ENCODE measurements at places on chromosomes 1 and 21.

GRCh38 chr1:47996406-47997226 lies 569 bp downstream of the TRABD2B start:
- DNase-seq = peak; percentile 72

DNA sequence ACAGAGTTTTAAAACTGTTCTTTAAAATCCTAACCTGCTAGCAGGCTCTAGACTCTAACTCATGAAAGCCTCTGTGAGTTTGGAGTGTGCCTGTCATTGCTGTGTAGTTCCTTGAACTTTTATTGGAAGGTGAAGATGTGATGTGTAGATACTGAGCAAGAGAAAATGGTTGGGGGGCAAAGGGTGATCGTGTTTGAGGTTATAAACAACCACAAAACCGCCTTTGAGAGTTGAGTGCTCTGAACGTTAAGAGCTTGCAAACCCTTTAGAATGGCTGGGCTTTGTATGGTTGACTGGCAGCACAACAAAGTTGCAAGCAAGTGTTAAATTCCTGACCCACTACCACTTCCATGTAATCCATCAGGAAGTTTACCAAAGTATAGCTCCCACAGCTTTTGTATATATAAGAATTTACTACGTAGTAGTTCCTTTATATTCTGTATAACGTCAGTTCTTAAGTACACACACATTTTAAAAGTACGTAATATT lies 19.6 kb downstream of the BACE2 start:
- DNase-seq = no peak

DNA sequence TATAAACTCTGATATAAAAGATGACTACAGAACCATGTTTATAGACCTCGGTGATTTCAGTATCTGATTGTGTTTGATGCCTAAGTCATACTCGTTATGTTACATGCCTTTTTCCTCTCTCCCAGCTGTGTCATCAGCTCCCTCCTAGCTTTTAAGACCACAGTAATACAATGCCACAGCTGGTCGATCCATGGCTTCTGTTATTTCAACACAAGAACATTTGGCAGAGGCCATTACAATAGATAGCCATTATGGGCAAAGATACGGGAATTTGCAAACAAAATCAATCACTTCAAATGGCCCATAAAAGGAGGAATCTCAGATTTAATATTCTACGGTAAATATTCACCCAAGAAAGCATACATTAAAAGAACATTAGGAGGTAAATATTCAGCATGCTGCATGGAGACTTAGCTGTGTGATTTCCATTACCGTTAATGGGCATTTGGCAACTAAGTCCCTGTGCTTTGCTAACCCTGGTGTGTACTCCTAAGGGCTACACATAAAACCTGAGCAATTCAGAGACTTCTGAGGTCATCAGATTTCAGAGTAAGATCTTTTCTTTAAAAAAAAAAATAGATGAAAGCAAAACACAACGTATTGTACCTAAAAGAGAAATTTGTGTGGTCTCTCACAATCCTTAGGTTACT lies 153.4 kb downstream of the PIGK start:
- no peak for DNase-seq

DNA sequence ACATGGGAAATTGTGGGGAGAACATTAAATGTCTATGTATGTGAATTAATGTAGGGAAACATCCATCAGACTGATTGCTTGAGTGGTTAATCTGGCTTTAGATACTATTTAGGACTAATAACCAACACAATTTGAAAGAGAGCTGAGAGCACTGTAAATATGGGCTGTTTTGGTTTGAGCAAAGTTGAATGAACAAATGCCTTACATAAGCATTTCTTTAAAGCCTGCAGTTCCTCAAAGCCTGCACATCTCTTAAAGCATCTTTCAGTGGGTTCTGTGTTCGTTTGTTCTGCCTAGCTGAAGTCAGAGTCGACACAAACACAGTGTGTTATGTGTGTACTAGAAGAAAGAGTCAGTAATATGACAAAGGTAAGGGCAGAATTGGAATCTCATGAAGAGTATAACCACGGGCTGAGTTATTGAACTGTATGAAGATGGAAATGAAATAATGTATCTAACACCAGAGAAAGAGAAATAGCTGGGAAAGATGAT lies 350.0 kb downstream of the SIPA1L2 start:
- DNase-seq = no peak

- DNase-seq = no peak
These were observed 174.7 kb upstream of the SGIP1 start for GRCh38 chr1:66359269-66359668.

GRCh38 chr1:219927298-219927955 lies 930 bp downstream of the SLC30A10 start:
- peak; percentile 48 for DNase-seq

DNA sequence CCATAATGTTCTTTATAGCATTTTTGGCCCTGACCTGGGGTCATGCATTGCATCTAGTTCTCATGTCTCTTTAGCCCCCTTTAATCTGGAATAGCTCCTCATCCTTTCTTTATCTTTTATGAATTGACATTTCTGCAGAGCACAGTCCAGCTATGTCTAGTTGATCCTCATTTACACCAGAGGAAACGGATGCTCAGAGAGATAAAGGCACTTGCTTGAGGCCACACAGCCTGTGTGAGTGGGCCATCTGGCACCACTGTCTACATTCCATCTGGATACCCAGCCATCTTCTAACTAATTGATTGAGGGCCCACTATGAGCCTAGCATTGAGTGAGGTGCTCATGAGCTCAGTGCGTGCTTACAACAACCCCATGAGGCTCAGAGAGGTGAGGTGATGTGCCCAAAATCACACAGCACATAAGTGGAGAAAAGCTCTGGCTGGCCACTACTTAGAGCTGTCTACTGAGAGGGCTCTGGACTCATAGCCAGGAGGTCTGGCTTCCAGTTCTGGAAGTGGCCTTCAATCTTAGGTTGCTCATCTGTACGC lies 3.5 kb downstream of the HPCA start:
- DNase-seq = no peak

GRCh38 chr1:180169640-180170195 lies 15.0 kb downstream of the QSOX1 start:
- no peak for DNase-seq

- DNase-seq = no peak
These were observed 918.1 kb upstream of the TMPRSS15 start for GRCh38 chr21:19321688-19322087.

GRCh38 chr1:15160626-15161025 lies 7.1 kb downstream of the TMEM51 start:
- DNase-seq = no peak

- DNase-seq = peak; percentile 87
These were observed 9.2 kb downstream of the IKBKE start for GRCh38 chr1:206479183-206480125.

GRCh38 chr1:226981386-226981817 lies 41.3 kb downstream of the COQ8A start:
- DNase-seq = no peak

- no peak for DNase-seq
These were observed 12.2 kb downstream of the OLFML2B start for GRCh38 chr1:162011337-162012012.

- DNase-seq = no peak
These were observed 19.3 kb downstream of the DOP1B start for GRCh38 chr21:36175771-36176565.

GRCh38 chr1:228876187-228876586 lies 140.9 kb downstream of the RHOU start:
- DNase-seq = no peak

DNA sequence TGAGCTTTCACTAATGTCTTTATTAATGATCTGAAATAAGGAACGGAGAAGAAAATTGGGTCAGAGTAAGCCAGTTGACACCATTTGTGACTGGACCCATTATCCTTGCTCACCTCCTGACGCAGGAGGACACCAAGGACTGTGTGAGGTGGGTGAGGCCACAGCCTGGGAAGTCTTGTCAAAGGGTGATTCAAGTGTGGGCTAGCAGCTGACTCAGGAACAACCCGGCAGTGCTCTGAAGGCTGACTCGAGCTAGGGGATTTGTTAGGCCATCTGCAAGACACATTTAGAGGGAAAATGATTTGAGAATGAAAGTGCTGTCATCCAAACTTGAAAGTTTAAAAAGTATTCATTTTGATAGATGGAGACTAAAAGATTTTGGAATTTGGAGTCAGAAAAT lies 21.2 kb downstream of the PRRX1 start:
- no peak for DNase-seq

- DNase-seq = no peak
These were observed 61.7 kb downstream of the UBE2U start for GRCh38 chr1:64265141-64265540.

DNA sequence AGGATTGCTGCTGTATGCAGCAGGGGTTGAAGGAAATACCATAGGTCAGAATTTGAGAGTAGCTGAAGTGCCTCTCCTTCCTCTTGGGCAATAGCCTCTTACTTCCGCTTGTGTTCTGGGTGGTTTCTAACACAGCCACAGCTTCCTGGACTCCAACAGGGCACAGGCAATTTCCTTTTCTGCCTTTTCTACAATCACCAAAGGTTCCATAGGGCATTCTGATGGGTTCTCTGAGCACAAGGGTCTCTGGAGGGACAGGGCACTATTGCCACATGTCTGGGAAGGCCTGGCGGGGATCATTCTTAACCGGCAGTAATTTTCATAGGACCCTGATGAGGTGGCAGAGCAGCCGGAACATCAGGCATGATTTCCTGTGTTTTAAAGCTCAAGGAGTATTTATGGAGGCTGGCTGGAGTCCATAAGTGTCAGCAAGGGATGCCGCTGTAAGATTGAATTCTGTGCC lies 5.5 kb upstream of the AGTRAP start:
- DNase-seq = no peak

- DNase-seq = no peak
These were observed 25.1 kb upstream of the RUNX3 start for GRCh38 chr1:24955161-24955560.

- DNase-seq = peak; percentile 98
These were observed at the start of gene ARID4B for GRCh38 chr1:235327559-235328270. ARID4B (minus strand) TSS chr1:235328179; CDS start chr1:235326919, 1,260 bp downstream.

DNA sequence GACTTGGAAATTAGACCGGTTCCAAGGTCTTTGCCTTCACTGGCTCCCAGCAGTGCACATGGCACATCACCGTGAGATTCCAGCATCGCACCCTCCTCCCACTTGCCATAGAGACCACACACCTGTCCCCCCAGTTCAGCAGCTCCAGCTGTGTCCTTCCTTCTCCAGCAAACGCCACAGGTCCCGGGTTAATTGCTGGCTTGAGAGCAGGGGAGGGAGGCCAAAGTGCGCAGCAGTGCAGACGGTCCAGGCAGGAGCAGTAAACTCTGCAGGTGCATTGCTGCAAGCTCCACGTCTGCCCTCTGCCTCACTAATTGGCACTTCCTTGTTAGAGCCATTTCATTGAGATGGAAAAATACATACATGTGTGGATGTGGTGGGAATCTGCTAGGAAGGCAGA lies 65.3 kb downstream of the KLHDC7A start:
- DNase-seq = no peak

- DNase-seq = no peak
These were observed 43.5 kb upstream of the SERPINC1 start for GRCh38 chr1:173960625-173961024.

DNA sequence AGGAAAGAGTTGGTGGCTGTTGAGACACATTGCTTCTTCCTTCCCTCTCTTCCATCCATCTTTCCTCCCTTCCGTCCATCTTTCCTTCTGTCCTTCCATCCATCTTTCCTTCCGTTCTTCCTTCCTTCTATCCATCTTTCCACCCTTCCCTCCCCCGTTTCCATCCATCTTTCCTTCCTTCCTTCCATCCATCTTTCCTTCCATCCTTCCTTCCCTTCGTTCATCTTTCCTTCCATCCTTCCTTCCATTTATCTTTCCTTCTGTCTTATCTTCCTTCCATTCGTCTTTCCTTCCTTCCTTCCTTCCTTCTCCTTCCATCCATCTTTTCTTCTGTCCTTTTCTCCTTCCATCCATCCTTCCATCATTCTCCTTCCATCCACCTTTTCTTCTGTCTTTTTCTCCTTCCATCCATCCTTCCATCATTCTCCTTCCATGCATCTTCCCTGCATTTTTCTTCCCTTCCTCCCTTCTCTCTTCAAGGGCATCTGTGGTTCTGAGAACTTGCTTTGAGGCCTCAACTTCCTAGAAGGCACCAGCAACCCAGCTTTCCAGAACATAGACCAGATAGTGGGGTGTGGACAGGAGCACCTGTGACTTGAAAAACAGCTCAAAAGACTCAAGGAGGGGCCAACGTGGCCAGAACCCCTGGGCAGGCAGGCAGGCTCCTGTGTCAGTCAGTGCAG lies 48.9 kb upstream of the SELENON start:
- no peak for DNase-seq

GRCh38 chr1:242086706-242087105 lies 87.8 kb upstream of the MAP1LC3C start:
- no peak for DNase-seq

DNA sequence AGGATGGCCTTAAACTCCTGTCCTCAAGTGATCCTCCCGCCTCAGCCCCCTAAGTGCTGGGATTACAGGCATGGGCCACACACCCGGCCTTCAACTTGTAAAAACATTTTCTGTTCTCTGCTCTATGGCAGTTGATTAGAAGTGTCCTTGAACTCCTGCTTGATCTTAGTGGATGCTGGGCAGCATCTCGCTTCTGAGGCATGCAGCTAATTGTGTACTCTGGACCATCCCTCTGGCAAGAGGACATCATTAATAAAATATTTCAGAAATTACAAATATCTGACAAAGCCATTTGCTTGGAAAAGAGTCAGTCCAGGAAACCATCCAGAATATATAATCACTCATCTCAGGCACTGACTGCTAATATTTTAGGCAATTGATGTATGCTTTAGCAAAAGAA lies 8.1 kb downstream of the NGF start:
- no peak for DNase-seq

DNA sequence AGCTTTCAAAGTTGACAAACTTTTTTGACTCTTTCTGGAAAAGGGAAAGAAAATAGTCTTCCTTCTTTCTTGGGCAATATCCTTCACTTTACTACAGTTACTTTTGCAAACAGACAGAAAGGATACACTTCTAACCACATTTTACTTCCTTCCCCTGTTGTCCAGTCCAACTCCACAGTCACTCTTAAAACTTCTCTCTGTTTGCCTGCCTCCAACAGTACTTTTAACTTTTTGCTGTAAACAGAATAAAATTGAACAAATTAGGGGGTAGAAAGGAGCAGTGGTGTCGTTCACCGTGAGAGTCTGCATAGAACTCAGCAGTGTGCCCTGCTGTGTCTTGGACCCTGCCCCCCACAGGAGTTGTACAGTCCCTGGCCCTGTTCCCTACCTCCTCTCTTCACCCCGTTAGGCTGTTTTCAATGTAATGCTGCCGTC lies 160.8 kb upstream of the SGIP1 start:
- DNase-seq = no peak
